Activated CD4-positive, alpha-beta T cell treated with anti-CD3 and anti-CD28 coated beads, Interleukin-2, amount 50 U/mL, for 24 hours (primary cell): ENCODE measurements at places on chromosomes 6 and 20.

GRCh38 chr20:3400260-3401155 lies 7.0 kb downstream of the DNAAF9 start:
- no peak for DNase-seq

- no peak for DNase-seq
Observed at GRCh38 chr6:52992980-52993920, 1.8 kb downstream of the GSTA4 start.

GRCh38 chr20:54474866-54475265 lies 527 bp upstream of the DOK5 start:
- no peak for DNase-seq

GRCh38 chr6:300026-300425 lies 7.7 kb downstream of the DUSP22 start:
- DNase-seq: no peak

DNA sequence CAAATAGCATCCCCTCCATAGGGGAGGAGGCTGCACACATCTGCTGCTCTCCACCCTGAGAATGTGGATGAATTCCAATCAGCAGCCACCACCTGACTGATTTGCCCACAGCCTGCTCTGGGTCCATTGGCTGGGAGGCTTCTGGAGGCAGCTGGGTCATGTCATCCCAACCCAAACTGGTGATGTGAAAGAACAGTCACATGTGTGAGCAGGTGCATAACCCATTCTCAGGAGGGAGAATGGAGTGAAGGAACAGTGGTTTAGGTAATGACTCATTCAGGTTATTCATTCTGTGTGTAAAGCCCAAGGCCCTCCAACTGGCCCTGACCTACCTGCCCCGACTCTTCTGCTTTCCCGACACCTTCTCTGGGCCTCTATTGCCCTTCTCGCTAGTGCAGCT lies 90.9 kb upstream of the GCM1 start:
- no peak for DNase-seq

GRCh38 chr20:48294196-48294595 lies 508.9 kb upstream of the SULF2 start:
- no peak for DNase-seq

DNA sequence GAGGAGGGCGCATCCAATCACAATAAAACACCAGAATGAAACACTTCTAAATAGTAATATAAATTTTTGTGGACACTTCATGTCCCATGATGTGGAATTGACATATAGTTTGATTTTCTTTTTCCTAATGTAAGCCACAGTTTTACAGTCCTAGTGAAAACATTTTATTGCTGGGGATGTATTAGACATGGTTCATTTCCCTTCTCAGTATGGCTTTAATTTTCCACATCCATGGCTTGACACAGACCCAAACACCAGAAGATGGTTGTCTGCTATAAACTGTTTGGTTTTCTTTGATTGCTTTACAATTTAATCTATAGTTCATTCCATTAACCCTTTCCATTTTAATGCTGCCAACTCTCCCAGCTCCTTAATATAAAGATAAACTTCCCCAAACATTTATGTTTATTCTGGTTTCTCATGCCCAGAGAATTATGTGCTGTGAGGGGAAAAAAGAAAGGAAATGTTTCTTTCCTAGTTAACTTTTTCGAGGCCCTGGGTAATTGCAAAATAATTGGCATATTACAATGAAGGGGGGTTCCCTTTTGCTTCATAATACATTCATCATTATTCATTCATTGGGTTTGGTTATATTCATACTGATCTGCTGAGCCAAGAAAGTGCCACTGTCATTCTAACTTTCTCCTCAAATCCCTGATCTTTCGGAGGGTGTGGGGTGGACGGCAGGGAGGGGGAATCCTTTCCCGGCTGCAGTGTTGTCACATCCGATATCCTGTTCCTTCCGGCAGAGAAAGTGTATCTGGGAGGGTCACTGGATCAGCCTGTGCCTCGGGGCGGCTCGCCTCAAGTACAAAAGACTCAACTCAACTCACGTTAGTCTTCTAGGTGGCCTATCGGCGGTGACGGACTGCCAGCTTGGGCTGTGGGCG lies 127.6 kb upstream of the TFAP2D start:
- DNase-seq: no peak

GRCh38 chr6:163415620-163416556 lies 1.4 kb downstream of the QKI start:
- peak; percentile 9 for DNase-seq

- DNase-seq: no peak
Observed at GRCh38 chr20:8433291-8433690, 301.2 kb downstream of the PLCB1 start.

DNA sequence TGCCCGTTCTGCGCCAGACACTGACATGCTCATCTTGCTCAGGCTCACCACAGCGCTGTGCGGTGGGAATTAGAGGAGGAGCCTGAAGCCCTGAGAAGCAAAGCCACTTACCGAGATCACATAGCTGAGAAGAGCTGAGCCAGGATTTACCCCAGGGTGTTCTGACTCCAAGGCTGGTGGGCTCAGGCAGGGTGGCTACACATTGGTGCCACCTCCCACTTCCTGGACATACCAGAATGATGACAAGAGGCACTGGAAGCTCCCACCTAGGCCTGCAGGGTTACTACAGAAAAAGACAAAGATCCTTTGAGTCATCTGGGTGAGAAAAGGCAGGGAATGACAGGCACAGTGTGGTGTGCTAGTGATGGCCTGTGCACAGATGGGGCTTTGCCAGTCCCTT lies 24.4 kb upstream of the FKBP1A start:
- DNase-seq: no peak

DNA sequence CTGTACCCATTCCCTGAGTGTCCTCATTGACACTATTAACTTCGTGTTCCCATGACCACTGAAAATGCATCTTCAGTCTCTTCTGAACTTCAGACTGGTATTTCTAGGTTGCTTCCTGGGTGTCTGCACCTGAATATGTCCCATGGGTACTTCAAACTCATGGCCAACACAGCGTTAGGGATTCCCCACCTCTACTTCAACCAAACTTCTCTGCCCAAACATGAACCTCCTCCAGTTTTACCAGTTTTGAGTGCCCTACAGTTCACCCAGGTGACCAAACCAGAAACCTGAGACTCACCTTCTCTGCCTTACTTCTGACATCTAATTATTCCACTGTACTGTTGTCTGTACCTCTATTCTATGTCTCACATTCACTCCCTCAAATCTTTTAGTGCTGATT lies 99.5 kb upstream of the SUPT3H start:
- no peak for DNase-seq

GRCh38 chr6:42417641-42418112 lies 34.0 kb downstream of the TRERF1 start:
- no peak for DNase-seq

- no peak for DNase-seq
Observed at GRCh38 chr20:46060301-46060881, 29.4 kb downstream of the NCOA5 start.

- DNase-seq: peak; percentile 46
Observed at GRCh38 chr6:30219244-30219643, 6.0 kb upstream of the TRIM26 start.

DNA sequence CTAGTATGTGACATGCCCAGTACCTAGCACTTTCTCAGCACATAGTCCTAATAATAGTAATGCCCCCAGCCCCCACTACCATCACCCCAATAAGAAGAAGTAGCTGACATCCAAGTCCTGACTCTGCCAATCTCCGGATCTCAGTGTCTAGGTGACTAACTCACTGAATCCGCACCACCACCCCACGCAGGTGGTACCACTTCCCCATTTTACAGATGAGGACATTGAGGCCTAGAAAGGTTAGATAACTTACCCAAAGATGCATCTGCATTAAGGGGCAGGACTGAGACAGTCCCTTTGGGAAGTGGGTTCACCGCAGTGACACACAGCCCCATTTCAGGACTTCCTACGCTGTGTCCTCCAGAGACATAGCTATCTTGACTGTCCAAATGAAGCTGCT lies 241.2 kb downstream of the TFAP2C start:
- DNase-seq: no peak

GRCh38 chr6:150492507-150492906 lies 107.2 kb upstream of the PLEKHG1 start:
- DNase-seq: no peak

DNA sequence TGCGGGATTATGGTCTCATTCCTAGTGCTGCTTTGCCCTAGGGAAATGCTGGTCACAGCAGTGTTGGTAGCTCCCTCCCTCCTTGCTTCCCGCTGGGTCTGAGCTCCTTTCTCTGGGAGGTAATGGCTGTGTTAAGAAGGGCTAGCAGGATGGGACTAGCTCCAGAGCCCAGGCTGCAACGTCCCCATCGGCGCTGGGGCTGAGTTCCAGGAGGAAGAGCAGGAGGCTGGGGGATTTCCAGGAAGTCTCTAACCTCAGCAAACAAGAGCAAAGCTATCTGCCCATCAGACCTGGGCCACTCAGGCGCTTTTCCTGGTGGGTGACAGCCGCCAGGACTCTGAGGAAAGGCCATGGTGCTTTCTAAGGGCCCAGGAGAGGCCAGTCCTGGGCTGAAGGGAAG lies 174.2 kb downstream of the DLL1 start:
- DNase-seq: no peak

GRCh38 chr20:58251348-58251978 lies 23.0 kb upstream of the ANKRD60 start:
- DNase-seq: no peak

- DNase-seq: no peak
Observed at GRCh38 chr6:138656364-138657064, 117.1 kb upstream of the CCDC28A start.
